ENCODE measurements at places on chromosomes 7 and 10. TPM values are rescaled to one million over a fixed set of nuclear protein-coding genes. Genes with fewer than 3 reads are reported as not detected.

GRCh38 chr10:86410542-86411124 is 44.0 kb upstream of the GRID1 start:
- peak; percentile 89 for DNase-seq
- no peaks in the 10 kb centered on the region for H3K27me3 ChIP-seq
- H3K4me3 ChIP-seq = no peak overlapping the region
- H3K36me3 ChIP-seq = no peaks in the 10 kb centered on the region
- peak overlapping the region; percentile 48 for H3K27ac ChIP-seq

- peak overlapping the region; percentile 43 for H3K27ac ChIP-seq
- peak; percentile 60 for DNase-seq
- no peaks in the 10 kb centered on the region for H3K27me3 ChIP-seq
These were observed 245.3 kb downstream of the KCNMA1 start for GRCh38 chr10:77392236-77392721.

DNA sequence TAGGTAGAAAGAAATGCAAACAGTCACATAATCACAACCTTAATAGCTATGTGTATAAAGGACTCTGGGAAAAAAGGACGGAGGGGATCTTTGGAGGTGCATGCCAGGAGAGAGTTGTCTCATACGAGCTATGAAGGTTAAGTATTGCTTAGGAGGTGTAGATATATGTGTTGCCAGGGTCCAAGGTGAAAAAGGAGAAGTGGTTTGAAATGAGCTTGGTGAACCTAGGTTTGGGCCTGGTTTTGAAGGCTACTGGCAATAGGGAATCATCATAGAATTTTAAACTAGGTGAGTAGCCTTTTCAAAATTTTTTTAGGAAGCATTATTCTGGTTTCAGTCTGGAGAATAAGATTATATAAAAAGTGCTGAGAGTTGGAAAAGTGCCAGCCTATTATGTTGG is 336.8 kb downstream of the AUTS2 start:
- H3K27ac ChIP-seq = no peak overlapping the region
- H3K4me1 ChIP-seq = no peaks in the 10 kb centered on the region
- no peak overlapping the region for H3K4me3 ChIP-seq
- no peaks in the 10 kb centered on the region for H3K27me3 ChIP-seq
- DNase-seq = no peak

GRCh38 chr10:17873946-17874345 is 64.8 kb downstream of the MRC1 start:
- H3K4me3 ChIP-seq = no peak overlapping the region
- H3K27ac ChIP-seq = no peak overlapping the region
- no peaks in the 10 kb centered on the region for H3K4me1 ChIP-seq
- H3K27me3 ChIP-seq = peaks cover 18% of the 10 kb centered on the region
- no peak for DNase-seq
- no peaks in the 10 kb centered on the region for H3K36me3 ChIP-seq

GRCh38 chr7:38189231-38189938 is 11.3 kb downstream of the STARD3NL start:
- peaks cover 7% of the 10 kb centered on the region for H3K4me1 ChIP-seq
- no peak overlapping the region for H3K4me3 ChIP-seq

GRCh38 chr7:121833991-121834390 is 39.0 kb upstream of the PTPRZ1 start:
- H3K4me1 ChIP-seq = no peaks in the 10 kb centered on the region
- H3K27ac ChIP-seq = no peak overlapping the region
- no peak for DNase-seq
- H3K4me3 ChIP-seq = no peak overlapping the region
- no peaks in the 10 kb centered on the region for H3K36me3 ChIP-seq
- no peaks in the 10 kb centered on the region for H3K27me3 ChIP-seq

DNA sequence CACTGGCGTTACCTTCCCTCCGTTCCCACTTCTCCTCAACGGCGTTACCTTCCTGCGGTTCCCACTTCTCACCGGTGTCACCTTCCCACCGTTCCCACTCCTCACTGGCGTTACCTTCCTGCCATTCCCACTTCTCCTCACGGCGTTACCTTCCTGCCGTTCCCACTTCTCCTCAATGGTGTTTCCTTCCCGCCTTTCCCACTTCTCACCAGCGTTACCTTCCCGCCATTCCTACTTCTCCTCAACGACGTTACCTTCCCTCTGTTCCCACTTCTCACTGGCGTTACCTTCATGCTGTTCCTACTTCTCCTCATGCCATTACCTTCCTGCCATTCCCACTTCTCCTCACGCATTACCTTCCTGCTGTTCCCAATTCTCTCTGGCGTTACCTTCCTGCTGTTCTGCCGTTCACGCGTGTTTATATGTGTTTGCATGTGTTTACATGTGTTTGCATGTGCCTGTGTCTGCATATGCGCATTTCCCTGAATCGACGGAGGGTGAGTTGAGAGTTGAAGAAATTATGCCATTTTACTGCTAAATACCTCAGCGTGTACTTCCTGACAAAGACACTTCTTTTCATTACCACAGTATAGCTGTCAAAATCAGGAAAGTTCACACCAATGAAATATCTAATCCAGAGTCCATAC is 23.2 kb upstream of the CFAP46 start:
- peaks cover 43% of the 10 kb centered on the region for H3K27me3 ChIP-seq
- no peak overlapping the region for H3K4me3 ChIP-seq
- no peak for DNase-seq
- H3K36me3 ChIP-seq = no peaks in the 10 kb centered on the region
- peaks cover 1% of the 10 kb centered on the region for H3K4me1 ChIP-seq

GRCh38 chr7:84003191-84003590 is 191.4 kb downstream of the SEMA3A start:
- H3K27me3 ChIP-seq = no peaks in the 10 kb centered on the region
- H3K4me1 ChIP-seq = no peaks in the 10 kb centered on the region
- H3K4me3 ChIP-seq = no peak overlapping the region
- no peak for DNase-seq

GRCh38 chr10:70456164-70456563 is 14.7 kb upstream of the NODAL start:
- DNase-seq = no peak
- no peaks in the 10 kb centered on the region for H3K36me3 ChIP-seq
- H3K4me1 ChIP-seq = peaks cover 2% of the 10 kb centered on the region
- peaks cover 24% of the 10 kb centered on the region for H3K27me3 ChIP-seq
- H3K4me3 ChIP-seq = no peak overlapping the region

GRCh38 chr10:19966751-19967150 is 150.5 kb downstream of the PLXDC2 start:
- H3K27ac ChIP-seq = no peak overlapping the region
- no peaks in the 10 kb centered on the region for H3K36me3 ChIP-seq

- no peak for DNase-seq
- no peak overlapping the region for H3K27ac ChIP-seq
- H3K36me3 ChIP-seq = no peaks in the 10 kb centered on the region
- no peak overlapping the region for H3K4me3 ChIP-seq
- H3K4me1 ChIP-seq = peaks cover under 1% of the 10 kb centered on the region
- no peaks in the 10 kb centered on the region for H3K27me3 ChIP-seq
These were observed 72.2 kb downstream of the VTI1A start for GRCh38 chr10:112519133-112519761.

- no peak for DNase-seq
- H3K27me3 ChIP-seq = no peaks in the 10 kb centered on the region
- no peak overlapping the region for H3K4me3 ChIP-seq
- peak overlapping the region; percentile 34 for H3K27ac ChIP-seq
- peaks cover 39% of the 10 kb centered on the region for H3K4me1 ChIP-seq
These were observed 51.8 kb downstream of the HIPK2 start for GRCh38 chr7:139725858-139726484.

GRCh38 chr7:87882151-87882937 is 6.1 kb downstream of the DBF4 start:
- H3K36me3 ChIP-seq = no peaks in the 10 kb centered on the region
- H3K27me3 ChIP-seq = no peaks in the 10 kb centered on the region
- H3K4me1 ChIP-seq = no peaks in the 10 kb centered on the region
- H3K4me3 ChIP-seq = no peak overlapping the region
- no peak for DNase-seq

DNA sequence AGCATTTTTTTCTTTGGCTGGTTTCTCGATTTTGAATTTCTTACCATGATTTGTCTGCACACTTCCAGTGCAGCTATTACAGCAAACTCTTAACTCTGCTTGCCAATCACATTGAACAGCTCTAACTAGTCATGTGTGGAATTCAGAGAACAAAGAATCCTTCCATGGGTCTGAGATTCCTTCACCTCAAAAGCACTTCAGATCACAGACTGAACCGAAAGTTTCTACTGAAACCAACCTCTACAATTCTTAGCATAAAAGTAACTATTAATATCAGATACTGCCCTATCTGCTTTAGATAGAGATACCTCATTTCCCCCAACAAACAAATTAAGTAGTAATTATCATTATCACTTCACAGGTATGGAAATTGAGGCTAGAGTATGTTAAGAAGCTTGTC is 56.5 kb upstream of the SP4 start:
- DNase-seq = no peak
- H3K4me1 ChIP-seq = no peaks in the 10 kb centered on the region
- H3K4me3 ChIP-seq = no peak overlapping the region
- H3K27me3 ChIP-seq = no peaks in the 10 kb centered on the region

GRCh38 chr7:93799750-93800357 is 90.7 kb downstream of the TFPI2 start:
- H3K27ac ChIP-seq = no peak overlapping the region
- no peaks in the 10 kb centered on the region for H3K4me1 ChIP-seq
- no peak overlapping the region for H3K4me3 ChIP-seq
- no peaks in the 10 kb centered on the region for H3K27me3 ChIP-seq
- peak; percentile 23 for DNase-seq

GRCh38 chr7:126210707-126211106 is 1042.0 kb downstream of the GRM8 start:
- no peak overlapping the region for H3K27ac ChIP-seq
- H3K36me3 ChIP-seq = no peaks in the 10 kb centered on the region
- H3K4me3 ChIP-seq = no peak overlapping the region
- H3K27me3 ChIP-seq = no peaks in the 10 kb centered on the region
- H3K4me1 ChIP-seq = no peaks in the 10 kb centered on the region

GRCh38 chr10:124010563-124011131 is 82.8 kb downstream of the CHST15 start:
- H3K4me1 ChIP-seq = no peaks in the 10 kb centered on the region
- no peak overlapping the region for H3K27ac ChIP-seq
- H3K27me3 ChIP-seq = no peaks in the 10 kb centered on the region

- peak; percentile 41 for DNase-seq
- peaks cover 24% of the 10 kb centered on the region for H3K27me3 ChIP-seq
- no peaks in the 10 kb centered on the region for H3K36me3 ChIP-seq
- no peak overlapping the region for H3K27ac ChIP-seq
These were observed 8.0 kb upstream of the BEND7 start for GRCh38 chr10:13536674-13537366.

- no peaks in the 10 kb centered on the region for H3K36me3 ChIP-seq
- no peaks in the 10 kb centered on the region for H3K27me3 ChIP-seq
- peaks cover 7% of the 10 kb centered on the region for H3K4me1 ChIP-seq
- peak overlapping the region; percentile 98 for H3K4me3 ChIP-seq
These were observed 718 bp upstream of the CTBP2 start for GRCh38 chr10:125160856-125161706.

- no peaks in the 10 kb centered on the region for H3K4me1 ChIP-seq
- no peaks in the 10 kb centered on the region for H3K36me3 ChIP-seq
- H3K27ac ChIP-seq = no peak overlapping the region
- no peak for DNase-seq
These were observed 104.2 kb downstream of the EMX2 start for GRCh38 chr10:117646718-117647117.

DNA sequence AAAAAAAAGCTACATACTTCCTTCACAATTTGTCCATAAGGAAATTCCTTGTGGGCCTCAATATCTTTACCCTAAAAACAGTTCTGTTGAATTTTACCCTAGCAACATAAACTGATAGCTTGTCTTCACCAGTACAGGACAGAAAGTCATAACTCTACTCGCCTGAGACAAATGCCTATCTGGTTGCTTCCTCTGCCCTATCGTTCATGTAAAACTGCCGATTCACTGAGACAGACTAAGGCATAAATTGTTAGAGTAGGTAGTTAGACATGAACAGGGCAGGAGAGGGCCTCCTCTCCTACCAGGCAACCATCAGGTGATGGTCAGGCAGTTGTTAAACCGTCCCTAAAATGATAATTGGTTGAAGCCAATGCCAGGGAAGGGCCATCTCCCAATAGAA is 25.0 kb downstream of the IFIT3 start:
- no peak overlapping the region for H3K4me3 ChIP-seq
- peak overlapping the region; percentile 54 for H3K27ac ChIP-seq
- no peak for DNase-seq
- H3K36me3 ChIP-seq = no peaks in the 10 kb centered on the region

GRCh38 chr10:95241533-95241932 is 47.5 kb downstream of the ACSM6 start:
- DNase-seq = no peak
- H3K4me1 ChIP-seq = peaks cover 18% of the 10 kb centered on the region
- no peak overlapping the region for H3K4me3 ChIP-seq
- no peaks in the 10 kb centered on the region for H3K27me3 ChIP-seq
- H3K27ac ChIP-seq = no peak overlapping the region

DNA sequence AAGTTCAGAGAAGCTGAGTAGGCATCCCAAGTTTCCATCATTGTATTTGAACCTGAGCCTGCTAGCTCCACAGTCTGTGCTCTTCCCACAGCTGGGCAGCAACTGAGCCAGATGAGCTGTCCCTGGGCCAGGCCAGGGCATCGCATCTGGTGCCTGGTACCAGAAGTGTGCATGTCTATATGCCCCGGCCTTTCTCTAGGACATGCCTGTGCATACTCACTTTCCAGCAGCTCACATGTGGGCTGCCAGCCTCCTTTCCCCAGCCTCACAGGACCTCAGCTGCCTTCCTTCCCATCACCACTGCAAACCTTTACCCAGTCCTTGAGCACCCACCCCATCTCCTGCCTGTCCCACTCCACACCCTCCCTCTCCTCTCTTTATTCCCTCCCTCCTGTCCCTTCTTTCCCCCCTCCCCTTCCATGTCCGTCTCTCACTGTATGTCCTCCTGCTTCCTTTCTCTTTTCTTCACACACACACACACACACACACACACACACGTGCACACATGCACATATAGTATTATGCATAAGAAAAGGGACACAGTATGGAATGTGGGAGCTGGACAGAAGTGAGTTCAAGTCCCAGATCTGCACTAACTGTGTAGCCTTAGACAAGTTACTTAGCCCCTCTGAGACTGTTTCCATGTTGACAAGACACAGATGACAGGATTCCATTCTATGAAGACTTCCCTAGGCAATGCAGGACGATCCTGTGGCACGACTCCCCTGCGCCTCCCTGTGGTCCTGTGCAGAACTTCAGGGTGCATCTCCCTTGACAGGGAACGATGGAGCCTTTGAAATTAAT is 10.9 kb downstream of the CDHR1 start:
- H3K4me1 ChIP-seq = no peaks in the 10 kb centered on the region
- peak; percentile 18 for DNase-seq
- no peak overlapping the region for H3K4me3 ChIP-seq
- peaks cover 5% of the 10 kb centered on the region for H3K27me3 ChIP-seq

GRCh38 chr10:54843085-54843646 is 42.1 kb upstream of the PCDH15 start:
- H3K27me3 ChIP-seq = no peaks in the 10 kb centered on the region
- no peaks in the 10 kb centered on the region for H3K4me1 ChIP-seq
- H3K27ac ChIP-seq = no peak overlapping the region
- no peak overlapping the region for H3K4me3 ChIP-seq
- H3K36me3 ChIP-seq = no peaks in the 10 kb centered on the region

GRCh38 chr7:36263095-36263484 is 110.0 kb downstream of the EEPD1 start:
- no peak for DNase-seq
- peaks cover 28% of the 10 kb centered on the region for H3K4me1 ChIP-seq
- no peaks in the 10 kb centered on the region for H3K36me3 ChIP-seq
- H3K4me3 ChIP-seq = no peak overlapping the region
- no peaks in the 10 kb centered on the region for H3K27me3 ChIP-seq

HOXA6 gene
- 1.4 TPM for total RNA-seq

EVX1 gene
- not detected for total RNA-seq

VWC2 gene
- total RNA-seq = not detected

PLEKHS1 gene
- not detected for total RNA-seq

CDNF gene
- total RNA-seq = 0.83 TPM

SSC4D gene
- 0.56 TPM for total RNA-seq

TWIST1 gene
- total RNA-seq = 18.6 TPM

ZNF503 gene
- total RNA-seq = 0.83 TPM

Data from IMR-90 (cell line).